ENCODE measurements at places on chromosomes 5 and 9.

GRCh38 chr5:94815313-94816039, 197.0 kb downstream of the SLF1 start:
- DNase-seq = no peak

- no peak for DNase-seq
Measured at GRCh38 chr9:115004545-115004944, 74.2 kb upstream of the TNFSF8 start.

DNA sequence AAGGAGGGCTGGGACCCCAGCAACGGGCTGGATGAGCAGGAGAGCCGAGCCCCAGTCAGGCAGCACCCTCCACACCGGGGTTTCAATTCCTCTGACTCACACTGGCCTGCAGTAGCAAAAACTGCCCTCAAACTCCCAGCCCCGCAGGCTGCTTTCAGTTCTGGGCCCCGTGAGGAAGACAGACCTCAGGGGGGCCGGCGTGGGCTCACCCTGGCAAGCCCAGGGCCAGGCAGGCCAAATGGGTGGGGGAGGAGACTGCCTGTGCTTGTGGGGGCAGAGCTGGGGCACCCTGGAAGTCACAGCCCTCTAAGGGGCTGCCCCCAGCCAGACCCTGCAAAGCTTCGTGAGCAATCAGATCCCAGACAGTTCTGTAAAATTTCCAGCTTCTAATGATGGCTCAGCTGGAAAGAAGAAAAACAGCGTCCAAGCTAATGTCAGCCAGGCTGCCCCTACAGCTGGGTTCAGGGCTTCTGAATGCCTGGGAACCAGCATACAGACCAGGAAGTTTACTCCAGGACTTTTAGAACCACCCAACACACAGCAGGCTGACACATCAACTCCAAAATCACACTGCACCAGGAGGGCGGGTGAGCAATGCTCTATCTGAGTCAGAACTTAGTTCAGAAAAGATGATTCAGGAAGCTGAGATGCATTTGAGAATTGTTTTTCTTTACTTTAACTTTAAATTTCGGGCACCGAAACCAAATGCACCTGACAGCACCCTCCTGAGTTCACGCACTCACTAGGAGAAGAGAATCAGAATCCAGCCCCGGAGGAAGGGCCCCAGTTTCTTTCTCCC, 34.7 kb downstream of the LPCAT1 start:
- peak; percentile 15 for DNase-seq

- no peak for DNase-seq
Measured at GRCh38 chr9:36119476-36119875, 17.1 kb upstream of the GLIPR2 start.

DNA sequence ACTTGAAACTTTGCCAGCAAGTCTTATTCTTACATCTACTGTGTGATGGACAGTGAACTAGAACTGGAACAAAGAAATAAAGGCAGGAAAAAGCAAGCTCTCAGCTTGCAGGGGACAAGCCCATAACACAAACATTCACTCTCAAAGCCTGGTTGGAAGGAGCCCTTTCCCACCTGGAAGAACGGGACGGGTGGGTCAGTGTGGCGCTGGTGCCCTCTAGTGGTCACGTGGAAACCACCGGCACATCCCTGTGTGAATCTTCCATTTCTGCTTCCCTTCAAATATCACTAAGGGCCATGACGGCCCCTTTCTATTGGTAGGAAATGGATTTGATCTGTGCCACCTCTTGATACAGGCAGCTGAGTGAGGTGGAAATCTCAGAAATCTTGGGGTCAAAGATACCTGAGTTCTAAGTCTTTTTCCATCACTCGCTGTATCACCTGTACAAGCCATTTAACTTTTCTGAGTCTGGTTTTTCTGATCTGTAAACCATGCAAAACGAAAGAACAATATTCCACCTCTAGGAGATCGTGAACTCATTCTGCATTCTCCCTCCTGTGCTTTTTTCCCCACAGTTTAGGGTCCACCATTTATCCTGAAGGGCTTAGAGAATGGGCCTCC, 211.6 kb downstream of the MSX2 start:
- peak; percentile 13 for DNase-seq

- no peak for DNase-seq
Measured at GRCh38 chr5:122421374-122422079, 109.5 kb downstream of the SNCAIP start.

DNA sequence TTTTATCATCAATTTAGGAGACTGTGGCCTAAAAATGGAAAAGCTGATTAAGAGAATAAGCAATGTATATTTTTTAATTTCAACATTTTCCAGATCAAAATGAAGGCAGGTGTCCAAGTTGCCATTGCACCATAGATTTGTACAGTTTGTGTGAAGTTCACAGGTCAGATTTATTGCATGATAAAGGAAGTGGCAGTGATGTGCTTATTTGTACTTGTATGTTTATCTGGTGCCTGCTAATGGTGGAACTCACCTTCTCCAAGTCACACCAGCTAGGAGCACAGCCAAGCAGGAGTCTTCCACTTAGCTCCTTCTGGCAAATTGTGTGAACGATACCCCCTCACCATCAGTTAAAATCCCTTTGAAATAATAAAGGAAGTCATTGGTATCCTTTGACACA, 37.8 kb upstream of the ANKRD31 start:
- DNase-seq = no peak

GRCh38 chr9:118362123-118362522, 657.9 kb downstream of the TLR4 start:
- DNase-seq = no peak

- no peak for DNase-seq
Measured at GRCh38 chr9:3879726-3880505, 354.1 kb upstream of the RFX3 start.

GRCh38 chr9:72401396-72401795, 36.4 kb upstream of the ZFAND5 start:
- DNase-seq = no peak

- no peak for DNase-seq
Measured at GRCh38 chr5:763998-764781, 20.3 kb downstream of the ZDHHC11B start.

GRCh38 chr9:8825585-8826147, 1026.1 kb upstream of the DMAC1 start:
- DNase-seq = no peak

DNA sequence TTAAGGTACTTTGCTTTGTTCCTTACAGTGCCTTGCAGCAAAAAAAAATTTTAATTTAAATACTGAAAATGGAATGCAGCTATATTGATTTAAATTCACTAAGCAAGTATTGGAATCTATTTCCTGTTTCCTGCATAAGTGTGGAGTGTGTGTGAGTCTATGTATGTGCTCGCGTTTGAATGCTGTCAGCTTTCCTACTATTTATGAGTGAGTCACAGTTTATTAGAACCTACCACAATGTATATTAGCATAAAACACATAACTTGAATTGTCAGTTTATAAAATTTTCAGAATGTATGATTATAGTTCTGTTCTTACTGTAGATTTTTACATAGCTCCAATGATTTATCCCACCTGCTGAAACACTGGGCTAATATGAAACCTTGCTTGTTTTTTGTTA, 302.1 kb downstream of the NR2F1-AS1 start:
- no peak for DNase-seq

DNA sequence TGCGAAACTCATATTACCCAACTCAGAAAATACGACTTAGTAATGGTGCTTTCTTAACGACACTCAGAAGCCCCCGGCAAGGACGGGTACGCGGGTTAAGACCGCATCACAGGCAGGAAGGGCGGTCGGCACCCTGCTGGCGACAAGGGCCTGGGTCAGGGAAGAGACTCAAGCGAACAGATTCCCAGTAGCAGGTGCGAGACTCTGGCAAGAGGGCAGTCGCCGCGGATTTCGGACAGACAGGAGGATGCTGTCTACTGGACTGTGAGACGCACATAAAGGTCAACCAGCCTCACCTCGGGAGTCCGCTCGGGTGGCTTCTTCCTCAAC, 398 bp downstream of the RAPGEF6 start:
- peak; percentile 36 for DNase-seq

DNA sequence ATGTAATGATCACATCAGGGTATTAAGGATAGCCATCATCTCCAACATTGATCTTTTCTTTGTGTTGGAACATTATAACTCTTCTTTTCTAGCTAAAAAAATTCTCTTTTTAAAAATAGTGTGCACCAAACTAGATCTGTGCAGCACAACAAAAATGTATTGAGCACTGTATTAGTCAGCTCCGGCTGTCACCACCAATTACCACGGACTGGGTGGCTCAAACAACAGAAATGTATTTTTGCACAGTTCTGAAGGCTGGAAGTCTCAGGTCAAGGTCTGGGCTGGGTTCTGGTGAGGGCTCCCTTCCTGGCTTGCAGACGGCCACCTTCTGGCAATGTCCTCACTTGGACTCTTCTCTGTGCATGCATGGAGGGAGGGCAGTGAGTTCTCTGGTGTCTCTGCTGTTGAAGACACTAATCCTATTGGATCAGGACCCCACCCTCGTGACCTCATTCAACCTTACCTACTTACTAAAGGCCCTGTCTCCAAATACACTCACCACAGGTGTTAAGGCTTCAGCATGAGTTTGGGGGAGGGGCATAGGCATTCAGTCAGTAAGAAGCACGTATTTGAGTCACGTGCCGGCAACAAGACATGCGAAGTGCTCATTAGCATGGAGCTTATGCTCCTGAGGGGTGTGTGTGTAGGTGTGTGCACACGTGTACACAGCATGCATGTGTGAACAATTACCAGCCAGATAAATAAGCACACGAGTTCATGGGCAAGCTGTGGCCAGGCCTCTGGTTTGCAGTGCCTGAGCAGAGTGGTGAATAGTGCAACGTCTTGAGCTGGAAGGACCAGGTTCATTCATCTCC, 89.4 kb upstream of the SH3PXD2B start:
- no peak for DNase-seq

DNA sequence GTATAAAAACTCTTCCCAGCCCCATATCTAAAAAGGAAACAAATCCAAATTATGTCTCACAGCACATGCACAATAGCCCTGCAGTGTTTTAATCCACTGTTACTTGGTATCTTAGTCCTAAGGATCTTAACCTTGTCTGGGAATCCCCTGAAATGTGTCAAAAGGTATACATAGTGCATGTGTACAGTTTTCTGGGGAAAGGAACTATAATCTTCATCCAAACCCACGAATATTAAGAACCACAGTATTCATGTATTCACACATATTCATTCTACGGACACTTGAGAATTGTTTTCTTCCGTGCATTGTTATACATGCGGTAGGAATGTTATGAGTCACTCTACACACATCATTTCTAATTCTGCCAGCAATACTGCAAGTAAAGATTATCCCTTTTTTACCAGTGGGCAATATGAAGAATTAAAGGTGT, 47.8 kb upstream of the SNX2 start:
- no peak for DNase-seq

GRCh38 chr9:96209407-96210271, 92.3 kb downstream of the HSD17B3 start:
- DNase-seq = no peak

DNA sequence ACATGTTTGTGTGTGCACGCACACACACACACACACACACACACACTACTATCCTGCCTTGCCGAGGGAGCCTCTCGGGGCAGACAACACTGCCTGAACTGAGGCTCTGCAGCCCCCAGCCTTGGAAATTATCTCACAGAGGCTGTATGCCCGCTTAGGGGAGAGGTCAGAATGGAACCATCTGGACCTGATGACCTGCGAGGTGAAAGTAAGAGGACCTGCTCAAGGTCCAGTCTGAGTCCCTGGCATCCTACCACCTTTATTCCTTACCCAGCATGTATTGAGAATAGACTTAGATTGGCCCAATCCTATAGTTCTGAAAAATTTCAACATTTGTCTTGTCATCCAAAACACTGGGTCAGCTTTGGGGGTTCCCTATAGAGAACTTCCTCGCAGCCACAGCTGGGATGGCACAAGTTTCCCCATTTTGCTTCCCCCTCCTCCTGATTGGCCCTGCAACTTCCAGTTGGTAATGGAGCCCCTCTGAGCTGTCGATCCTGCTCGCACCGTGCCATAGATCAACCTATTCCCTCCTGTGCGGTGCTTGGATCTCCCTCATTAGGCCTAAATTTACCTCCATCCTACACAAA, 10.2 kb downstream of the MVB12B start:
- DNase-seq = no peak

DNA sequence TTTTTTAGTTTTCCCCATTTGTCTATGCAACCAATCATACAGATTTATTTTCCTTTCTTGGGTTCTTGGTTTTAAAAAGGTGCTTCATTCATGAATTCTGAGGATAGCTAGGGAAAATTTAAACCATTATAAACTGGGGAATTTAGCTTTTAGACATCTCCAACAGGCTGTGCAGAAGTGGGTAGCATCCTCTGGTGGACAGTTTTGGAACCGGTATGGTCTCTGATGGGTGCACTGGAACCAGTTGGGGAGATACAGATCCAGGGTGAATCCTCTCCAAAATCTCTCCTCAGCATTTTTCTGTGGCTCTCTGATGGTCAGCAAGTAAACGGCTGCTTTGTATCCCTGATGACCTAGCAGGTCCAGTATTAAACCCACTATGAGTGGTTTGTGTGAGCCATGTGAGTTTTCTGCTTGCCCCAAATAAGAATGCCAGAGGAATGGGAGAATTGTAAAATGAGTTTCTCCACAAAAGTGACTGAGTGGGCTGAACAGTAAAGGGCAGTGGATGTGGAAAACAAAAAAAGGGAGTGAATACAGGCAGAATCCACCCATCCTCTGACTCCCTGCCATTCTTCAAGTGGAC, 9.1 kb upstream of the DNAJC25 start:
- DNase-seq = no peak

DNA sequence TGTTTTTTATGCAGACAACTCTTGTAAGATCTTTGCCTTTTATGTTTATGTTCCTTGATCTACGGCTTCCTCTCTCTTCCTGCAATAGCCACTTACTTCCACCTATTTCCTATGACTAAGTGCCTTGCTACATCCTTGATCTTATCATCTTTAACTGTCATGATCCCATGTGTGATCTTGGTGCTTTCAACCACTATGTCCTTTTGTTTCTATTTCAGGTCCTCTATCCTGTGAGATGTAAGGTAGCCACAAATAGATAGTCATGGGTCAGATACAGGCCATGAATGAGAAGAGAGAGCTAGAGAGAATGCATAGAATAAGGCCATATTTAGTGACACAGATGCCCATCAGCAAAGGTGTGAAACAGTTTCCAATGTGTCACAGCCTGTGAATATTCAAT, 243.6 kb upstream of the HAPLN1 start:
- no peak for DNase-seq

DNA sequence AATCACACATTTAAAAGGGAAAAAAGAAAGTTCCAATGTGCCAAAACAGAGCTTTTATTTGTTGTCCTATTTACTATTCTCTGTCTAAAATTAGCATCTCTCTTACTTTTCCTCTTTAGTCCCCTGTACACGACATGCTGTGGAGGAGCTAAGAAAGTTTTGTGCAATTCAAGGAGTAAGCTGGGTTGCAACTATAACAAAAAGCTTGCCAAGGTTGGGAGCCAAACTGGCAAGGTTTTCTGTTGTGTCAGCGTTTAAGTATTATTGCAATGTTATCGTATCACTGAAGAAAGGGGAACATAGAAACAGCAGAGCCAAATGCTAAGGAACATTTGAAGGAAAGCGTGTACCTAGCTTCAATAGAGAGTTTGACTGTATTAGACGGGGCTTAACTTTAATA, 680.8 kb downstream of the CETN3 start:
- no peak for DNase-seq

GRCh38 chr9:28389411-28389810, 816.1 kb upstream of the C9orf72 start:
- DNase-seq = no peak
